Epithelial cell of proximal tubule (primary cell): ENCODE measurements at places on chromosomes 6 and 20. TPM values are rescaled to one million over a fixed set of nuclear protein-coding genes. Genes with fewer than 3 reads are reported as not detected.

DNA sequence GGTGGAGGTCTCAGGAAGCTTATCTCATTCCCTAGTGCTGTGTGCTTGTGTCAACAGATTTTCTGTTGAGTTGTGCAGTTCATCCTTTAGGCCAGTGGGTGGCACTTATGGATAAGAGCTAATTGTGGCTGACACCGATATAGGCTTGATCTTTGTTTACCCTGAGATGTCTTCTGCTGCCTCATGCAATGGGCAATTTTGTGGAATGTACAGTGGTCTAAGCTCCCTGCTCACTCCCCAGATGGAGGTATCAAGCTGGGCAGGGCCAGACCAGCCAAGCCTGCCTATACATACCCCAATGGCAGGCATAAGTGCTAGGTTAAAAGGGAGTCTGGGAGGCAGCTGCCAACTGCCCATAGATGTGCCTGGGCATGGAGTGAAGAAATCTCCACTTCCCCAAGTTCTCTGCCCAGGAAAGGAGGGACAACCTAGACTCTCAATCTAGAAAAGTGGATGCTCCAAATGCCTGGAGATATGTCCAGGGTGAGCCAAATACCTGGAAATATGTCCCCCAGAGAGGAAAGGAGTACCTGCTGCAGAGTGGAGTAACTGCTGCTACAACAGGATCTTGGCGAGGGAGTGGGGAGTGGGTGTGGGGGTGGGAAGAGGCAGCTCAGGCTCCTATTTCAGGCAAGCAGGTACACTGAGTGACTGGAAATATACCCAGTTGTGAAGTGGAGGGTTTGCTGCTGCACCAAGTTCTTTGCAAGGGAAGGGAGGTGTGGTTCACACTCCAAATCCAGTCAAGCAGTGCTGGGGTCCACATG lies 53.2 kb upstream of the ARG1 start:
- no peak for DNase-seq

DNA sequence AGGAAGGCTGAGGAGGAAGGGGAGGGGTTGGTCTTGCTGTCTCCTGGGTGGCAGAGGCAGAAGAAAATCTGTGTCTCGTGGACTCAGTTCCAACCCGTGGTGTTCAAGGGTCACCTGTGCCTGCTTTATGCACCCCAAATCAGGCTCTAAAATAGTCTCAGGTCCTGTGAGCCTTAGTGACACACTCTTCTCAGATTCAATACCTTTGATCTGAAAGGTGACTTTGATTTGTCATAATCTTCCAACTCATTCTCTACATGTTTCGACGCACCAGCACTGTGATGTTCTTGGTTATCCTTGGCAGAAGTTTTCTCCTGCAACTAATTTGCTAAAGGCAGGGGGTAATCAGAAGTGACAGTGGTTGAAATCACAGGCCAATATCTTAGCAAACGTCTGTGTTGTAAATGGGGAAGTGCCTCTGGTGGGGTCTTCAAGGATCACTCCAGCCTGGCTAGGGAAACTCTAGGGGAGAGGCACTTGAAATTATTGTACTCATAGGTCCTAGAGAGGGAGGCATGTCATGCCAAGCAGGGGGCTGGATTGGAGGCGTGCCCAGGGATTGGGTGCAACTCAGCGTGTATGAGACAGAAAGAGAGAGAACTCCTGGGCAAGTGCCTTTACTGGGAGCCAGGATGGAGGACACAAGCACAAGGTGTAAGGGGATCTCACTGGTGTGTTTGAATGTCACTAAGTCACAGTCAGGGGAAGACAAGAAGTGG lies 19.0 kb upstream of the PRND start:
- DNase-seq: no peak

GRCh38 chr20:4413314-4414049 lies 308.2 kb upstream of the PRND start:
- DNase-seq: no peak

GRCh38 chr6:84967965-84968364 lies 203.6 kb upstream of the TBX18 start:
- no peak for DNase-seq

GSTA3 gene
- total RNA-seq: not detected in 2 replicates

C20orf144 gene
- total RNA-seq: not detected in 2 replicates
